ENCODE measurements at places on chromosomes 1 and 21.

DNA sequence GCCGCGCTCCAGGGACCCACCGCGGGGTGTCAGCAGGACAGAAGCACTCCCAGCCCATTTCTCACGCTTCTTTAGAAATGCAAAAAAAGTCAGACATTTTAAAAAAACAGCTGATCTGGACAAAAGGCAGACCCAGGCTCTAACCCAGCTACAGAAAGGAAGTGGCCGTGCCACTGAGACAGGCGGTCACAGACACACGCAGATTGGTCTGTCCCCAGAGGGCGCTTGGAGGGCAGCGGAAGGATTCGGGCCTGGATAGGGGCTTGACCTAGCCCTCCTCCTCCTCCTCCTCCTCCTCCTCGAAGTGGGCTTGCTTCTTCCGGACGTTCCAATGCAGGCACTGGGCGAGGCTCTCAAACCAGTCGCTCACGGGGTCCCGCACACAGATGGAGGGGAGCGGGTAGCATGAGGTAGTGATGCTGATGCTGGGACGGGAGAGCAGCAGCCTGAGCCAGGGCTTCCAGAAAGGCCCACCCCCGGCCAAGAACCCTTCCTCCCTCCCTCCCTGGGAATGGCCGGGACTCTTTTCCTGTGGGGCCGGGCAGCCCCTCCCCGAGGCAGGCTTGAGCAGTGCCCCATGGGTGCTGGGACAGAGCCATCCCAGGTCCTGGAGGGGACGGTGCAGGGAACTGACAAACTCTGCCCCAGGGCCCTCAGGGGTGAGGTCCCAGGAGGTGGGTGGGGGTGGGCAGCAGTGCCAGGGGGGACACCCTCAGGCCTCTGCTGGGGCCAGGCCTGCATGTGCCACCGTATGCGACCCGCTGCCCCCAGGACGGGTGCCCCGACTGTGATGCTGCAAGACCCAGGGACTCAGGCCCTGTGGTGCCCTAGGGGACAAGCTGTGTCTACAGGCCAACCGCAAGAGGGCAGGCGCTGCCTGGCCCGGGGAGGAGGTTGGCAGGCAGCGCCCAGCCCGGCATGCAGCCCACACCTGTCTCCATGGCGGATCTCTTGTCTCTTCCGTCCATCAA is 25.3 kb downstream of the NADK start:
- DNase-seq, result no peak

- no peak for DNase-seq
Observed at GRCh38 chr1:157105988-157106812, 6.6 kb upstream of the ETV3L start.

DNA sequence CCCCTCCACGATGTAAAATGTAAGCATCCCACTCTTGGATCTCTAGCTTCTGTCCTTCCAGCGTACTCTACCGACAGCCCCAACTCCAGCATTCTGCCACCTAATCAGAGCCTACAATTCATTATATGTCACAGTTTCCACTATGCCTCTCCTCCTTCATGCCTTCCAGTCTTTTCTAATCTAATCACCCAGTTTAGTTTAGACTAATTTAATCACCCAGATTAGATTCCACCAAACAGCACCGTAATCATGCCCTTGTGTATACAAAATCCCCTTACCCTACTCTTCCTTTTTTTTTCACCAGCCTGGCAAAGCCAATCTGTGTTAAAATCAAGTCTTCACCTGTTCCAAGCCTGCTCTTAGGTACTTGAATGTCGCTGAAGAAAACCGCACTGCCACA is 49.8 kb upstream of the KANK4 start:
- DNase-seq, result no peak

DNA sequence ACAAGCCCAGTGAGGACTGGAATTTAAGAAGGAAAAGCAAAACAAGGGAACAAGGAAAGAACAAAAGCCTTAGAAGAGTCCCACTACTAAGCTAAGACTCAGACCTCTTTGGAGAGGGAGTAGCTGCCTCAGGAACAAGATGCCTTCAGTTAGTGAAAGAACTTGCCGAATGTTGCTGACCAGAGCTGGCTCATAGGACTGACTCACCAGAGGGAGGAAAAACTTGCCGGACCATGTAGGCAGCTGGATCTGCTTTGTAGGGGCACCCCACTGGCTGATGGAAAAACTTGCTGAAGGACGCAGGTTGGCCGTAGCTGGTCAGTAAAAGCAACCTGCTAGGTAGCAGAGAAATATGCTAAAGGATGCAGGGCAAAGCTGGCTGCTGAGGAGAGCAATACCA is 15.3 kb upstream of the ZSWIM5 start:
- no peak for DNase-seq

DNA sequence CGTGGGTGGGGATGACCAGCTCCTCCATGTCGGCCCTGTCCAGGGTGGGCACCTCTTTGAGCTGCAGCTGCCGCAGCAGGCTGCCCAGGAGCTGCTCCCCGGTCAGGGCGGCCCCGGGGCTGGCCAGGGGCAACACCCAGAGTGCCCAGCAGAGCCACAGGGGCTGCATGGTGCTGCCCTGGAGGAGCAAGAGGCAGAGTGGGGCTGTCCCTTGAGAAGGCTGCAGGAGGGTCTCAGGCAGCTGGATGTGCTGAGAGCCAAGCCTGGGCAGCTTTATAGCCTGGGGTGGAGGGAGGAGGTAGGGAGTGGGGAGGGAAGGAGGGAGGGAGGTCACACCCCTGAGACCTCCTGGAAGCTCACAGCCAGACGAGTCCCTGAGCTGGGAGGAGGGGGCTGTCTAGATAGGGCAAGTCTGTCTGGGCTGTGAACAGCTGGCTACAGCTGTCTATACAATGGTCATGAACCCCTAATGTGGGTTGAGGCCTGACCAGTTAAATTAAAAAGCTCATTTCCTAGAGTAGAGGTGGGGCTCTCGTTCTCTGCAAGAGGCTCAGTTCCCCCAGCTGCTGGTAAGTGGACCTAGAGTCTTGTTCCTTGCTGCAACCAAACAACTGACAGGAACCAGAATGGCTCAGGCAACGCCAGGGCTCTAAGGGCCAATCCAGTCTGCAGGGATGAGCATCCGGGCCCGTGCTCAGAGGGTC is at the start of gene LEFTY1:
Gene LEFTY1 (minus strand): TSS at position 249 of the 704 bp plus-strand sequence. CDS start 80 bp downstream, at position 169.
- DNase-seq, result no peak

DNA sequence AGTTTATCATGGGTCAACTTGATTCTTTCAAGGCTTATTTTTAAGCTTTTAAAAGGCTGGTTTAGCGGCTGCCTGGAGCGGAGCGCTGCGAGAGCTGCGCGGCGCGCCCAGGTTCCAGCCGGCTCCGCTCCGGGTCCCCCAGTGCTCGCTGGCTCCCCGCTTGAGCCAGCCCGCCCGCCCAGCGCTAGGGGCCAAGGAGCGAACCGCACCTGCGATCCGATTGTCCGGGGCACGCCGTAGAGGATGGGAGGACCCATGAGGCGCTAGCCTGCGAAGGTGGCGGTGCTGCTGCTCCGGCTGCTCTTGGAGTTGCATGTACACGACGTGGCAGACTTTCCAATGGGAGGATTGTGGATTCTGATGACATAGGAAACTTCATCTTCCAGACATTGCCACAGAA is 9.9 kb upstream of the CFHR4 start:
- no peak for DNase-seq

- no peak for DNase-seq
Observed at GRCh38 chr1:95254959-95255358, 20.9 kb downstream of the RWDD3 start.

All from activated T-cell treated with anti-CD3 and anti-CD28 coated beads, Interleukin-2, amount 50 U/mL, for 1 hour (primary cell).